PC-9 (cell line): ENCODE measurements at places on chromosomes 16 and 17.
A peak's percentile ranks its signal among the peaks of the same experiment; 100 is the strongest.

GRCh38 chr17:77324227-77324626 is 183.5 kb downstream of the SEC14L1 start:
- DNase-seq: no peak

DNA sequence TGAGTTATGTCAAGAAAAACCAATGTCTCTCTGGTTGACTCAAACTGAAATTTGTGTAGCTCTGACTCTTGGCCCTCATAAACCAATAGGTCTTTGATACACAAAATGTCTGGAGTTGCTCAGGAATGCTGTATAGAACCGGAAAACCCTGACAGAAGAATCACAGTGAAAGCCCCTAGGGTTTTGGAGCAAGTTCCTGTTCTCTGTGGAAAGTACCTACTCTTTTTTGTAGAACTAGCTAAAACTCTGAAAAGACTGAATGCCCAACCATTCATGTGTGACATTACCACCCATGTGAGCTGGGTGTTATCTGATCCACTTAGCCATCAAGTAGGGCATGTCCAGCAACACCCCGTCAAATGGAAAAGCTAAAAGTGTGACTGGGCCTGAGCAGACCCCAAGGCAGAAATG is 28.8 kb downstream of the CCL4 start:
- DNase-seq: no peak

GRCh38 chr16:8096211-8096610 is 494.1 kb downstream of the TMEM114 start:
- no peak for DNase-seq

GRCh38 chr17:31289790-31290189 is 7.2 kb downstream of the OMG start:
- DNase-seq: no peak

DNA sequence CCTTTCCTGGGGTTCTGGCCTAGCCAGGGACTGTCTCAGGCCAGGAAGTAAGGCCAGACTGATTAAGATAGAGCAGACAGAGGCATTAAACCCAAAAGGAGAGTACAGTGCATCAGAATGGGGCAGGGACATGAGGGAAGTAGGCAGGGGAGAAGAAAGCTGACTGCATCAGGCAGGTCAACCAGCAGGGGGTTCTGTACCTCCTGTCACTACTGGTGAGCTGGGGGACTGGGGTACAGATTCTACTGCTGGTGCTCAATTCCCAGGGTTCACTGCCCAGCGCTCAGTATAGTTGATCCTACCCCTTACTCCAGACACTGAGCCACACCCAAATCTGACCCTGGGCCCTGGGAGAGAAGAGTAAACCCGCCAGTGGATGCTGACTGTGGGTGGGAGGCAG is 12.9 kb upstream of the MTMR4 start:
- DNase-seq: peak; percentile 27

DNA sequence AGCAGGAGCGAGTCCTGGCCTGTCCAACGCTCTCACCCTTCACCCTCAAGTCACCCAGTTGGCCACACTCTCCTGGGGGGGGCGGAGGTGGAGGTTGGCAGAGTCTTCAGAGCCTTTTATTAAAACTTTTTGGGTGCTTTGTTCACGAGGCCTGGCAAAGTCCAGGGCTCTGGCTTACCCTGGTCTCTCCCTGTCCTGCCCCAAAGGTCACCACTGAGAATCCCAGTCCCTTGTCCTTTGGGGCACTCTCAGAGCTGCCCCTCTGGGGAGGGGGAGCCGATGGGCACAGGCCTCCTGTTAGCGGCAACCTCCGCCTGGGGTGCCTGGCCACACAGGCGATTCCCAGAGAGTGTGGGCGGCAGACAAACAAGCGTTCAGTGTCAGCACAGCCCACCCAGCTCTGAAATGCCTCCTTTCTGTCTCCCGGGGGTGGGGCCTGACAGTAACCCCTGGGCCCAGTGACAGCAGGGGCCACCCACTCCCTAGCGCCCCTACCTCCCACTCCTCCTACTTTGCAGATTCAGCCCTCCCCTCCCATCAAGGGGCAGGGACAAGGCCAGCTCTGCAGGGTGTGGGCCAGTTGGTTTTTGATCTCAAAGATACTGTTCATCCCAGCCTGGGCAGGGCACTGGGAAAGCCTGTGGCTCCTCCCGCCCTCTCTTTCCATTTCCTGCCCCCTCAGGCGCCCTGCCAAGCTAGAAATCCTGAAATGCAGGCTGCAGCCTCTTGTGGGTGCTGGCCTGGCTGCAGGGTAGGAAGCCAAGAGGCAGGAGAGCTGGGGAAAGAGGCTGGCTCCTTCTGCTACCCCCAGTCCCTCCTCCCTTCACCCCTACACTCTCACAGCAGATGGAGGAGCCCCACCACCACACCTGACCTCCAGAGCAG is 36.6 kb upstream of the EMP2 start:
- peak; percentile 63 for DNase-seq

- DNase-seq: no peak
These were observed 7.2 kb downstream of the GRB2 start for GRCh38 chr17:75398279-75398678.

DNA sequence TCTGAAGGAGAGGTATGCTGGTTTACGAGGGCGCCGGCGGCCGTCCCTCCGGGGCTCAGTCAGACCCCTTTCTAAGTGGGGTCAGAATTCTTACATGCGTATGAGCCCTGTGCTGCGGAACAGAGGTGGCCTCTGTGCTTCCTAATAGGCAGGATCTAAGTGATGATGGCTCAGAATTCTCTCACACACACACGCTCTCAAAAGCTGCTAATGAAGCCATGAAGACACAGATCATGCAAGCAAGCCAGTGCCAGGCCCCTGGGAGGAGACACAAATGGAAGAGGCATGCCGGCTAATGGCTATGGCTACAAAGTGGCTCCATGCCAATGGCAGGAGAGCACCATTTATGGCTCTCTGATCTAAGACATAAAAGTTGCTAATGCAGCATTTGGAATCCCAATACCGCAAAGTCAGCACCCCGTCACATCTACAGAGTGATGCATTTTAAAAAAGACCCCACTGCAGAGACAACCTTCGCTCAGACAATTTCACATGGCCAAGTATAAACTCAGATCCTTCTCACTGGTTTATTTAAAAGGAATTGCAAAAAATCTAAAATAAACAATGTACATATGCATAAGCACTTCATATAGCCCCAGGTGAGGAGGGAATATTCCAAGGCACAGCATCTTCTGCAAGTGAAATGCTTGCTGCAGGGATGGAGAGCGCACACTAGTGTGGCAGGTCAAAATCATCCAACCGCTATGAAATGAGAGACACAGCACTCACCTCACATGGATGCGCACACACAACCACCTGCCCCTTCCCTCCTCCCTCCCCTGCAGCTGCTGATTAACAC is 24.5 kb downstream of the NPLOC4 start:
- DNase-seq: no peak

GRCh38 chr16:50457423-50457822 is 88.6 kb upstream of the BRD7 start:
- peak; percentile 64 for DNase-seq

- DNase-seq: no peak
These were observed 230.8 kb downstream of the TANC2 start for GRCh38 chr17:63196772-63197335.

DNA sequence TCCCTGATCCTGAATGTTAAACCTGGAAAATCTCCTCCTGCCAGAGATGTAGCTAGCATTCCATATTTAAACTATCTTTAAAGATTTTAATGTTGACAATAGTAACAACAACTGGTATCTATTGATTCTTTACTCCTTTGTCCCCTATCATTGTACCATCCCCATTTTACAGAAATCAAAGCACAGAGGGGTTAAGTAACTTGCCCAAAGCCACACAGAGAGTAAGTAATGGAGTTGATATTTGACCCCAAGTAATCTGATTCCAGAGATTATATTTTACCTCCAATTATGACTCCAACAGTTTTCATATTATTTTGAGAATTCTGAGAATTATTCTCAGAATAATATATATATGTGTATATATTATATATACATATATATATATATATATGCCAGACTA is 37.7 kb upstream of the RGS9 start:
- DNase-seq: no peak

- no peak for DNase-seq
These were observed 401.3 kb downstream of the ZFHX3 start for GRCh38 chr16:72646615-72647014.

- DNase-seq: no peak
These were observed 26.2 kb upstream of the TXNDC11 start for GRCh38 chr16:11768849-11769248.

DNA sequence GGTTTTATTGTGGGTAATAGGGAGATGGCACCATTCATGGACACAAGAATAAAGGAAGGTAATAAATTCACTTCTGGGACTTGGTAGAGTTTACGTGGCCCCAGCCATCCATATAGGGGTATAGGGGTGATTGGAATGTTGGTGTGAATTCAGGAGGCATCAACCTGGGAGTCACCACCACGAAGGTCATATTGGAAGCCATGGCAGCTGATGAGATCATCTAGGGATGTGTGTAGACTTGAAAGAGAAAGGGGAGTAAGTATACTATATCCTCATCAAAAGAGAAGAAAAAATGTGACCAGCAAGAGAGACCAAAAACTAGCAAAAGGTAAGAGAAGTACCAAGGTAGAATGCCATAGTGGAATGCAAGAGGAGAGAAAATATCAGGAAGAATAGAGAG is 26.6 kb upstream of the GINS3 start:
- DNase-seq: no peak

GRCh38 chr17:67290711-67291291 is 45.8 kb upstream of the HELZ start:
- no peak for DNase-seq

DNA sequence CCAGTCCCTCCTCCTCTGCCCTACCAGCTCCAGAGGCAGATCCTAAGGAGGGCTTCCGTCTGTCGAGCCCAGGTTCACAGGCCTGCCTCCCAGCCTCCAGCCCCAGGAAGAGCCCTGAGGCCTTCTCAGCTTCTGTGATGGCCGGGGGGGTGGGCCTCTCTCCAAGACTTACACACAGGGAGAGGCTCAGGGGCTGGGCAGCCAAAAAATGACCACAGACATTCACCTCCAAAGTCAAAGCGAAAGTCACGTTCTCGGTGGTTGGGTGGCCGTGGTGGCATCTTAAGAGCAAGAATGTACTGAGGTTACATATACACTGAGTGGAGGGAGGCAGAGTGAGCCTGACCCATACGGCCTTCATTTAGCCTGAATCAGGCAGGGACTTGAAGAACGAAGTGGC is 119.1 kb downstream of the CCDC182 start:
- no peak for DNase-seq

GRCh38 chr17:21001111-21001812 is 41.5 kb downstream of the USP22 start:
- no peak for DNase-seq

DNA sequence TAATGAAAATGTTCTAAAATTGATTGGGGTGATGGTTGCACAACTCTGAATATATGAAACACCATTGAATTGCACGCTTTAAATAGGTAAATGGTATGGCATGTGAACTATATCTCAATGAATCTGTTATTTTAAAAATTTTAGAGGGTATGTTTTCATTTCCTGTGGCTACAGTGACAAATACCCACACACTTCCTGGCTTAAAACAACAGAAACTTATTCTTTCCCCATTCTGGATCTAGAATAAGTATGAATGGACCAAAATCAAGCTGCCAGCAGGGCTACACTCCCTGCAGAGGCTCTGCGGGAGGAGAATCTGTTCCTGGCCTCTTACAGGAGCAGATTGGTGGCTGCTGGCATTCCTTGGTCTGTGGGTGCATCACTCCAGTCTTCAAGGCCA is 11.3 kb upstream of the PECAM1 start:
- no peak for DNase-seq
